ENCODE measurements at places on chromosomes 5 and 9.

GRCh38 chr5:33065131-33065530 is 354.0 kb downstream of the NPR3 start:
- DNase-seq: no peak

- DNase-seq: no peak
These were observed 451.1 kb downstream of the EBF1 start for GRCh38 chr5:158648631-158649030.

DNA sequence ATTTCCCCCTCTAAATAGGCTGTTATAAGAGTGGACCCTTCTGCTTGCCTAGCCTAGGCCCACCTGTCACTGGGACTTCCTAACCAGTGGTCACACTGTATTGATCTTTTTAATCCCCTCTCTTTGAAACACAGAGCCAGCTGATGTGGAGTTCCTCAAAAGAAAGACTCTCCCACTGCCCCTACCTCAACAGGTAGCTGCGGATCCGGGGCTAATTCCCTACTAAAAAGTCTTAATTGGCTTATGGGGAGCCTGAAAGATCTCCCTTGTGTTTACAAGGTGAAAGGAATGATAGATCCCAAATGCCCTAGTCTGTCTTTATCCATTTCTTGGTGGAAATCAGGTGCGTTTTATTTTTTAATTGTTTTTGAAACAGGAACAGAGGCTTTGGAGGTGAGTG is 2.0 kb downstream of the NEUROG1 start:
- no peak for DNase-seq

- DNase-seq: no peak
These were observed 19.7 kb upstream of the GLE1 start for GRCh38 chr9:128484686-128485413.

DNA sequence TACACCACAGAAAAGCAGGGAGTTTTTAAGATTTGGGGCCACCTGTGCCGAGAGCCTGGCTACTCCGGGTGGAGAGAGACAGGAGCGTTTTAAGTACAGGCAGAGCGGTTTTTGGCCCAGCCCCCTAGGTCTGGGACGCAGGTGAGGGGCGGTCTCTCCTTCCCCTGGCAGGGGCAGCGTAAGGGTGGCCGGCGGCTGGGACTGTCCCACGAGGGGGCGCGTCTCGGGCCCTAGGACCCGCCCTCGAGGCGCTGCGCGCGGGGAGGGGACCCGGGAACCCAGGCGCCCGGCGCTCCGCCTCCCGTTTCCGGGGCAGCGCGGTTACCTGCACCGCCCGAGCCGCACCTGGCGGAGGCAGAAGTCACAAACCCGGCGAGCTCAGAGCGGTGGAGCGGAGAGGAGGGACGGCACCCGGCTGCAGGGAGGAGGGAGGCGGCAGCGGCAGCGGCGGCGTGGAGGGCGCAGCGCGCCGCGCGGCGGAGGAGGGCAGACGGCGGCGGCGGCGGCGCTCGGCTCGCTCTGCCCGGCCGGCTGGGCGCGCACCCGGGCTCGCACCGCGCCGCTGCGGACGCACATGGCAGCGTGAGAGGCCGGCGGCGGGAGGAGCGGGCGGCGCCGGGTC is at the start of gene WWC1:
WWC1 (plus strand) TSS at position 304 of the 622 bp plus-strand sequence. CDS start 508 bp downstream, outside the sequence.
- peak; percentile 60 for DNase-seq

- DNase-seq: no peak
These were observed 8.5 kb downstream of the DUSP1 start for GRCh38 chr5:172762214-172763119.

DNA sequence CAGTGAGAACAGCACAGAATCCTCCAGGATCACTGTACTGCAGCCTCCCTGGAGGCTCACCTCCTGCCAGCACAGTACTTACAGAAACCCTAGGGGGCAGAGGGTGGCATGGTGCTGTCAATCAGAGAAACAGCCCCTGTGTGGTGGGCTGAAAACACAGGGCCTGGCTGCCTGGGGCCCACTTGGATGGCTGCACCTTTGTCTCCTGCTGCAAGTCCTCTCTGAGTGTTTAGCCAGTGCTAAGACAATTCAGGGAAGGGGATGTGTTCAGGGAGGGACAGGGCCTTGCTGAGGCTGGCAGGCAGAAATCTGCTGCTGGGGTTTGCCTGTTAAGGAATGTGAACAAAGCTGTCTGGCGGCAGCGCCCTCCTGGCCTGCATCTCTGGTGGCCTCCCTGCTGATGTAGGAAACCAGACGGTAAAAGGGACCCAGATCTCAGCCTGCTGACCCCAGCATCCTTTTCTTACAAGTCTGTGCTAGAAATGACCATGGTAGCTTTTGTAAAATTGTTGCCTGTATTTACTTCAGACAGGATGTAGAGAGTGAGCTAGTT is 39.5 kb downstream of the PRRC2B start:
- no peak for DNase-seq

DNA sequence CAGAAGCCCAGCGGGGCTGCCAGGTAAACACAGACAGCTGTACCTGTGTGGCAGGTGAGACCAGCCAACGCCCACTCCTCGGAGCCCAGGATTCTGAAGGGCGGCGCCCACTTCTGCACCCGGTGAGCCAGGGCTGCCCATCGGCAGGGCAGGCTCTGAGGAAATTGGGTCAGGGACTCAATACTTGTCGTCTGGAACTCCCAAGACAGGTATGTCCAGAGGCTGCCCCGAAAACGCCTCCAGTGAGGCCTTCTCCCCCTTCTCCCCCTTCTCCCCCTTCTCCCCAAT is 19.8 kb downstream of the GLT6D1 start:
- no peak for DNase-seq

DNA sequence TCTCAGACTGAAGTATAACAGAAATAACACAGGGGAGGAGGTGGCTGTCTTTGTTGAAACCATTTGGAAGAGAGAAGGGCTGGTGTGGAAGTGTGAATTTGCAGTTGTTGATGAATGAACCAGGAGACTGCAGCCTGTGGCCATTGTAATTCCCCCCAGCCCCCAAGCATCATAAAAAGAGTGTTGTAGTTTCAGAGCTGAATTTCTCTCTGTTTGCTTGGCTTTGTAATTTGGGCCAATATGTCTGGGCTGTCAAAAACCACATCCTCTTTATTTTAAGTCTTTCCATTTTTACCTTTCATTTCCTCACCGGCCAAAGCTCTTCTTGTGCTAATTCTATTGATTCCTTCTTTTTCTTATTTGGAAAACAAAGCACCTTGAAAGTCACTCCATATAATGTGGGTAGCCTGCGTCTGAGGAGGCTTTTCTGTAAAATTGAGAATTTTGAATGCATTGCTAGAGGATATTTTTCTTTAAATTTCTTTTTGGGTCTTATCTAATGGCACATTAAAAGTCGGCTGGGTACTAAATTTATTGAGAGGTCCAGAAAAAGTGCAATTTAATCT is 383.3 kb downstream of the OSTF1 start:
- DNase-seq: no peak

DNA sequence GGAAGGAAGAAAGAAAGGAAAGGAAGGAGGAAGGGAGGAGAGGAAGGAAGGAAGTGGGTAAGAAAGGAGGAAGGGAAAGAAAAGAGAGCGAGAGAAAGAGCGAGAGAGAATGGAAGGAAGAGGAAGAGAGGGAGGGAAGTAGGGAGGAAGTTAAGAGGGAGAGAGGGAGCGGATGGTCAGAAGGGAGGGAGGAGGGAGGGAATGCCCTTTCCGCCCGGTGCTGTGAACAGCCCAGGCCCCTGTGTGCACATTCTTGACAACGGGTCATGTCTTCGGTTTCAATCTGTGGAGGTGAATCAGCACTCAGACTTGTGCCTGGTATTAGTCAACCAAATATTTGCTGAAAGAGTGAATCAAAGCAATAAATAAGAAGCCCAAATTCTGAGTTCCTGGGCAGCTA is 39.2 kb downstream of the PRUNE2 start:
- no peak for DNase-seq

- no peak for DNase-seq
These were observed 209.8 kb downstream of the CWC27 start for GRCh38 chr5:64978546-64978945.

DNA sequence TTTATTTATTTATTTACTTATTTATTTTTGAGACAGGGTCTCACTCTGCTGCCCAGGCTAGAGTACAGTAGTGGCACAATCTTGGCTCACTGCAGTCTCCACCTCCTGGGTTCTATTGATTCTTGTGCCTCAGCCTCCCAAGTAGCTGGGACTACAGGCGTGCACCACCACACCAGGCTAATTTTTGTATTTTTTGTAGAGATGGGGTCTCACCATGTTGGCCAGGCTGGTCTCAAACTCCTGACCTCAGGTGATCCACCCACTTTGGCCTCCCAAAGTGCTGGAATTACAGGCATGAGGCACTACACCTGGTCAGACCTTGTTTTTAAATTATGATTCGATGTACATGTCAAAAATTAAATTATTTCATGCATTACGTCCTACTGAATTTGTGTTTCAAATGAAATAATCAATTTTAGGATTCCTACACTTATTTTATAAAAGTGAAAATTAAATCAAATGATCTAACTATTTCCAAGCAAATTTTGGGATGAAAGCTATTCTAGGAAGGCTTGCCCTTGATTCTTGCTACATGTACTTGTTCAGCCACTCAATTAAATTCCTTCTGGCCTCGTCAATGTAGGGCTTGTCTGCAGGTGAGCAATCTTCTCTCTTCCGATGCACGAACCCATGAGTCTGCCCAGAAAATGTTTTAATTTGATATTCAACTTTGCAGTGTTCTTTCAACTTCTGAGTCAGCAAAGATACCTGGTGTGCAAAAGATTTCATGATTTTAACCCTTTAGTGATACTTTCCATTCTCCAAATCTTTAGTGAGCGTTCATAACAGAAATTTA is 27.6 kb downstream of the CMBL start:
- DNase-seq: no peak

GRCh38 chr5:150075806-150076205 is 10.5 kb downstream of the CSF1R start:
- DNase-seq: no peak

DNA sequence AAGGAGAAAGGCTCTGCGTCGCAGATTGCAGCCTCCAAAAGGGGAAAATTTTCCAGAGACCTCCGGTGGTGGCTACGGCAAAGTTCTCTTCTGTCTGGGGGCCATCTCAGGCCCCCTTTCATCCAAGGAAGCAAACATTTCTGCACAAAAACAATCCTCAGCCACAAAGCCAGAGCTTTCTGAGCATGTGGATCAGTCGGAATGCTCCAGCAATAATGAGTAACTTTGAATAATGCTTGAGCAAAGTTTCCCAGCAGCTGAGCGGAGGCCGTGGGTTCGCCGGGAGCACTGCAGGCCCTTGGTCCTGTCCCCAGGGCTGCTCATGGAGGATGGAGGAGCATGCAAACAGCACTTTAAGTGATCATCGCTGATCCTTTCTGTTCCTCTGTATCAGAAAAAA is 60.2 kb upstream of the UNC5A start:
- no peak for DNase-seq

DNA sequence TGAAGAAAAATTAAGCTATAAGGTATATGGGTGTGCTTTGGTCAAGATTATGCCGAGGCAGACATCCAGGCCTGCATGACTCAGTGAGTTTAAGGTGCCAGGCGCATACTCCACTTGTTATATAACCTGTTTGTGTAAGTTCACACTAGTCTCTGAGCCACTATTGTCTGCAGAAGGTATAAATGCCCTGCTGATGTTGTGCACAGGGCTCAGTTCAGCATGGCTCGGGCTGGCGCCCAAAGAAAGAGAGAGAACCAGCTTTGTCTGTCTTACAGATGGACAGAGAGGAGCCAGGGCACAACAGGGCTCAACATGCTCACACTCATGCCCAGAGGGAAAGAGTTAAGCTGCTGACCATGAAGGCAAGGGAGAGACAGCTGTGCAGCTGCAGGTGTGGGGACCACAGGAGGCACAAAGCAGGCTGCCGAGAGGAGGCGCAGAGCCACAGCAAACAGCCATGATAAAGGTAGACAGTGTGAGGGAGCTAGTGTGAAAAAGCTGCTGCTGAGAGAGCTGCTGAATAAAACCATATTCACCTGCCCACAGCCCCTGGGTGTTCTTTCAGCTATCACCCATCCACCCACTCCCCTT is 1587.6 kb upstream of the C9orf72 start:
- DNase-seq: no peak

DNA sequence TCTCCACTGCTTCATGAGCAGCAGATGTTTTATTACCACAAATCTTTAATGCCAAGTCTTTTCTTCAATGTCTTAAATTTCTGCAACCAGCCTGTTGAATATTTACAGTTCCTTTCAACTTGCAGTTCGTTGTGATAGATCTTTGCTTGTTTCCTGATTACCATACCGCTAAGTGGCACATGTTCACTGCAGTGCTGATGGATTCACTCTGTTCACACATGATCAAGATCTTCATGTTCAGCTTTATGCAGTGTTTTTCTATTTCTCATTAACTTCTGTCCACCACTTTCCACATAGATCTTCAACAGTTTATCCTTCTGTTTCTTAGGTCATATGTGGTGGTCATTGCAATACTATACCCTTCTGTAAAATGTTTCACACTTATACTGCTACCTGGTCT is 280.6 kb downstream of the EPB41L4A start:
- no peak for DNase-seq

DNA sequence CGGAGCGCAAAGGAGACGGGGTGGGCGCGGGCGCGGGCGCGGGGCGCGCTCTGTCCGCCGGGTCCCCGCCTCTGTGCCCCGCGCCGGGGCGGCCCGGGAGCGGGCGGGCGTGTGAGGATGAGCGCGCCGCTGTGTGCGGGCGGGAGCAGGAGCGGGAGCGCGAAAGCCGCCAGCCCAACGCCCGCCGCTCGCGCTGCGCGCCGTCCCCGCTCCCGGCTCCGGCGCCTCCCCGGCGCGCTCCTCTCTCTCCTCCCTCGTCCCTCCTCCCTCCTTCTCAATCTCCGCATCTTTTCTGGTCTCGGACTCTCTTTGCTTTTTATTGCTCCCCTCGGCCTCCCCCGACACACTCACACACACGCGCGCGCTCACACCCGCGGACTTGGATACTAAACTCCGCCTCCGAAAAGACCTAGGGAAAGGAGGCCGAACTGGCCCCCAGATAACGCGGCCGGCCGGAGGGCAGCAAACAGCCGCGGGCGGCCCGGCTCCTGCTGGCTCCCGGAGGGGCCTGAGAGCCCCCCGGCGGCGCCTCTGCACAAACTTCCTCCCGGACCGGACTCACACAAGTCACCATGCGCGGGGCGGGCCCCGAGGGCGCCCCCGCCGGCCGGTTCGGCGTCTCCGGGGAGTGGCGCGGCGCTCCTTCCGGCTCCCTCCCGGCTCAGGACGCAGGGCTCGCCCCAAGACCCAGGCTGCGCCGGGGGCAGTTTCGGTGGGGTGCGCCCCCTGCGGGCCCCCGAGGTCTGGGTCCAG is at the start of gene FIBCD1:
FIBCD1 (minus strand) TSS at position 596 of the 753 bp plus-strand sequence. CDS start 640 bp downstream, outside the sequence.
- DNase-seq: no peak

- DNase-seq: no peak
These were observed 53.5 kb downstream of the FBXO38 start for GRCh38 chr5:148437249-148437648.

GRCh38 chr9:27183131-27183530 is 74.1 kb downstream of the TEK start:
- DNase-seq: no peak

GRCh38 chr9:126170286-126170823 is 156.3 kb upstream of the MVB12B start:
- DNase-seq: peak; percentile 59

GRCh38 chr5:1371218-1371971 is 26.5 kb upstream of the CLPTM1L start:
- peak; percentile 50 for DNase-seq
